ENCODE measurements at places on chromosomes 7 and 10. TPM values are rescaled to one million over a fixed set of nuclear protein-coding genes. Genes with fewer than 3 reads are reported as not detected.

Gene TRIM73
- 0.90 TPM for total RNA-seq

Gene CYP2C8
- under 0.01 TPM for total RNA-seq

Gene FANK1
- 1.0 TPM for total RNA-seq

Gene KCND2
- 0.13 TPM for total RNA-seq

Gene ABCB1
- total RNA-seq = 1.0 TPM

Gene ANAPC16
- total RNA-seq = 69.7 TPM

Gene HMX3
- total RNA-seq = not detected

Gene ADRA2A
- total RNA-seq = not detected

Gene DDIT4
- total RNA-seq = 193 TPM

Gene AGR2
- not detected for total RNA-seq

Gene GDF2
- total RNA-seq = not detected

Gene MLXIPL
- total RNA-seq = not detected

Gene CYP3A5
- total RNA-seq = not detected

Gene ASB10
- not detected for total RNA-seq

Gene SP8
- total RNA-seq = not detected

Gene SVOPL
- not detected for total RNA-seq

Gene HPSE2
- total RNA-seq = not detected

Gene BMPER
- 4.9 TPM for total RNA-seq

Gene OLAH
- total RNA-seq = 0.26 TPM

Gene PNLIP
- not detected for total RNA-seq

All from dermis microvascular lymphatic vessel endothelial cell (primary cell).